ENCODE measurements at places on chromosomes 2 and 18.

DNA sequence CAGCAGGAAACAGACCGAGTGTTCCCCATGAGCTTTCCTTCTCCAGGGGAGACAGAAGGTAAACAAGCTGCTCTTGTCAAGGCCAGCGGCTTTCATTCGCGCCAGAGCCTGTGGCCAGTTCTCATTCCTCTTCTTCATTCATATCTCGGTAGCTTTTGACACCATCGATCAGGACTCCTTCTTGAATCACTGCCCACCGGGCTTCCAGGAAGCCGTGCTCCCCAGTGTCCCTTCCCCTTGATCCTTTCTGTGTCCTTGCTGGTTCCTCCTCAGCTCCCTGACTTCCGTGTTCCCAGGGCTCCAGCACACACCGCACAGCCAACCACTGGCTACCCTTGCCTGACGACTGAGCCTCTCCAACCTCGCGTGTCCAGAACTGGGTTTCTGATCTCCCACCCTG, 14.1 kb downstream of the SLC66A3 start:
- no peak for DNase-seq

GRCh38 chr2:202035089-202035940, 1.7 kb downstream of the FZD7 start:
- DNase-seq = peak; percentile 67

DNA sequence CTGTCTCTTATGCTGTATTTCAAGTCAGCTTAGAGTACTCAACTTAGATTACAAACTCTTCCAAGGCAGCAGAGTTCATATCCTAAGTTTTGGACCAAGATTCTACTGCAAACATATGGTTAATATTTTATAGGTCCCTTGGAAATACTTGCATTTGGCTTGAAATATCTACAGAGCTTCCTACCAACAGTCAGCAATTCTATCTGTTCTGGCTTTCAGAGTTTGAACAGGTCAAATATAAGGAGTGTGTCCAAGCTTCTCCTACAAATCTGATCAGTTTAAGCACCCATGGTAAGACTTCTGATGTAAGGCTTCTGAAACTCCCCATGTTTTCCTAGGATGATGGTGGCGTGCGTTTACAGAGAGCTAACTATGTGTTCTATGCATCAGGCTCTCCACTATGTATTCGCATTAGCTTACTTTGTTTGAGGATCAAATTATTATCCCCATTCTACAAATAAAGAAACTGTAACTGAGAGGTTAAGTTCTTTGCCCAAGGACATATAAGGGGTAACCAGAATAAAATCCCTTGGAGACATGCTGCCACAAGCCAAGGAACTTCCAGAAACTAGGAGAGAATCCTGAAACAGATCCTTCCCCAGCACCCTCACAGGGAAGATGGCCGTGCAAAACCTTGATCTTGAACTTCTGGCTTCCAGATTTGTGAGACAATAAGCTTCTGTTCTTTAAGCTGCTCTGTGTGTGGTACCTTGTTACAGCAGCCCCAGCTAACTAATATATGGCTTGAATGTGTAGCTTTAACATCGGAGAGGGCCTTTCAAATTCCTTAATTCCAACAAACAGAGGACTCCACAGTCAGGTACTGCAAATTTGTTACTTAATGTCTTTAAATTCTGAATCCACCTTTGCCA, 55.1 kb downstream of the ATP8B1 start:
- no peak for DNase-seq

GRCh38 chr2:169343202-169343601, 19.1 kb downstream of the LRP2 start:
- no peak for DNase-seq

DNA sequence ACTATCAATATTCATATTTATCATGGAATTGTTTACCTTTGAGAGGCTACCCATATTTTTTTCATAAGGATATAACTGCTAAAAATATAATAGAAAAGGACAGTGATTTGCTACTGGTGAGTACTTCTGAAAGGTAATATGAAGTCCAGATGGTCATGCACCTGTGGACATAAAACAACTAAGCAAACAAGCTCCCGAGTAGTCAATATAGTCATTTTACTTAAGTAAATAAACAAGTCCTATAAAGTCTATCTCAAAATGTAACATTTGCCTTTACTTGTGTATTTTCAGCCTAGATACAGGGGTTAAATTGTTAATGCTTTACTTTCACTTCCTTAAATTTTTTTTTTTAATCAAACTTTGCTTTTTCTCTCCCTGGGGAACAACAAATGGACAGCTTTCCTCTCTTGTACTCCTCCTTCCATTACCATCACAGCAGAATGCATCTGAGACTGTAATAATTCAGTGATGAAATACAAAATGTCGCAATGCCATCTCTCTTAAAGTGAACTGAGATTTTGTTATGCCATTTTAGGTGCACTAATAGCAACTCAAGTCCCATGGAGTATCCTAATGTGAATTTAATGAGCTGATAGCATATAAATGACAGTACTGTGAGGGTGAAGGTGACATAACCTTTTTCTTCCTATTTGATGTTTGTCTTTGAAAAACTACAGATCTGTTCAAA, 1325.4 kb upstream of the ZEB2 start:
- no peak for DNase-seq

DNA sequence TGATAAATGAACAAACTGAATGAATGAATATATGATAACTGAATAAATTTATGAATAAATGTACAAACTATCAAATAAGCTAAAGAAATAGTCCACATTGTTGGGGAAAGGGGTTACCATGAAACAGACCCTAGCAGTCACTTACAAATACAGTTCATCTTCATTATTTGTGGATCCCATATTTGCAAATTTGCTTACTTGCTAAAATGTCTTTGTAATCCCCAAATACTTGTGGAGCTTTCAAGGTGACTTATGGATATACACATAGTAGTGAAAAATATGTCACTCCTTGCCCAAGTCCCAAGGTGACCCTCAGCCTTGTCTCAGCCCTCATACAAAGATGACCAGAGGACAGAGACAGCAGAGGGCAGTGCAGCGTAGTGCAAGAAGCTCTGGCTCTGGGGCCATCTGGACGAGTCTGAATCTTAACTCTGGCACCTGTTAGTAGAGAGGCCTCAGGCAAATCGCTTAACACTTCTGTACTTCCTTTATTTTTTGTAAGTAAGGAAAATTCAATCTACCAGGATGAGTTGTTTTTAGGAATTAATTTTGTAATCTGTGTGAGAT, 3.1 kb downstream of the PAIP2B start:
- peak; percentile 54 for DNase-seq

DNA sequence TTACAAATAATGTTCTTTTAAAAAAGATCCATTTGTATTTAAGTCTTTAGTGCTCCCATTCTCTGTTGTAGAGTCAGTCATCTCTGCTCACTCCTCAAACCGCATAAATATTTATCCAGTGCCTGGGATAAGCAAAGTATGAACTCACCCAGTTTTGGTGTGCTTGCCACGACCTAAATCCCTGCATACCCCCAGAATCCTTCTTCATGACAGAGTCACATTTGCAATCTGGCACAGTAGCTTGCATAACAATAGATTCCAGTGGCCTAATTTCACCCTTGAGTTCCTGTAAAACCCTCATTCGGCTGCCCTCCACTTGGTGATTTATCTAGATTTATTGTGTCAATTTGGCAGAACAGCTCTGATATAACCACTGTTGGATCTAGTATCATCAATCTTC, 92.9 kb downstream of the DTNA start:
- DNase-seq = no peak

DNA sequence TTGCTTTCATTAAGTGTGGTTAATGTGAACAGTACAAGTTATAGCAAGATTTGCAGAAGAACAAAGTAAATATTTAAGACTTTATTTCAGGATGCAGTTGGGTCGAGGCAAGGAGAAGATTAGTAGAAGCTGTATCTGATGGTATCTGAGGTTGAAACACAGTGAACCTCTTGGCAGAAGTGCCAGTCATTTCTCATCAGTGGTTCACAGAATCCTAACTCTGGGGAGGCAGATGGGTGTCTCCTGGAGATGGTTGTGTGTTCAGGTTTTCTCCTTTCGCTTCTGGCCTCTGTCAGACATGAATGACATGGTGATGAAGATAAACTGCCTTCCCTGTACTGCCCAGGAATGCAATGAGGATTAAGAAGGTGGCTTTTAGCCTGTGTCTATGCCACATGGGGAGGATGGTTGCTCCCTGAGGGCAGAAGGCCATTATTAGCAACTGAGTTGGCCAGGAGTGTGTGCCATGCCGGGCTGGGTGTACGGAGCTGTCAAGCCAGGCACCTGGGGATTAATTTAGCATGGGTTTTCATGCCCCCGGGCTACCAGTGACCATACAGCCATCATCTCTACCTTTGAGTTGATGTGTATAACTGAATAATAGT, 28.0 kb downstream of the MGAT5 start:
- no peak for DNase-seq
